EH (cell line): ENCODE measurements at places on chromosomes 16 and 17.

DNA sequence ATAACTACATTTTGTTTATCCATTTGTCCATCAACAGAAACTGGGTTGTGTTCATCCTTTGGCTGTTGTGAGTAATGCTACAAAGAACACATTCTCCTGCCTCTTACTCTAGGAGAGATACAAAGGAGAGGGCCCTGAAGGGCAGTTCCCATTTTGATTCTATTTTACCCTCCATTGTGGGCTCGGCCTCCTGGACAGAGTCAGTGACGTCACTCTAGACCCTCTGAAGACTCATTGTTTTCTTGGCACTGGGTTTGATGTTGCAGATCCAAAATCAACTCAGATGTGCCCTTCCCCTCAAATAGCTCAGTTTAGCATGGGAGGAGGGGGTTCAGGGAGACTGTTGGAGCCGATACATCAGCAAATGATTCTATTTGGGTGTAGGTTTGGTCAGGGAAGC, 280.9 kb downstream of the UTP18 start:
- no peak for DNase-seq

DNA sequence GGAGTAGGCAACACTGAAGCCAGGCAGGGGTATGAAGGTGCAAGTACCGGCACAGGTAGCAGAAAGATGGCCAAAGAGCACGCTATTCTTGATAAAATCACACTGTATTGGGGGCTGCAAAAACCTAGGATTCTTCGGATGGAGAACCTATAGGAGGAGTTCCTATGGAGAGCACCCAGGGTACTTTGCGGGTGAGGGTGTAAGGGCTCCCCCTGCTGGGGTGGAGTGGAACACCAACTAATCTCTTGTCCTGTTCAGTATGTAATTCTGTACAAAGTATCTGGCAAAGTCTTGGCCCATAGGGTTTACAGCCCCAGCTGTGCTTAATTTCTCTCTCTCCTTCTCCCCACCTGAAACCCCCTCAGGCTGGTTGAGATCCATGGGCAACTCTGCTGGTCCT, 393.1 kb upstream of the ASIC2 start:
- DNase-seq: no peak

DNA sequence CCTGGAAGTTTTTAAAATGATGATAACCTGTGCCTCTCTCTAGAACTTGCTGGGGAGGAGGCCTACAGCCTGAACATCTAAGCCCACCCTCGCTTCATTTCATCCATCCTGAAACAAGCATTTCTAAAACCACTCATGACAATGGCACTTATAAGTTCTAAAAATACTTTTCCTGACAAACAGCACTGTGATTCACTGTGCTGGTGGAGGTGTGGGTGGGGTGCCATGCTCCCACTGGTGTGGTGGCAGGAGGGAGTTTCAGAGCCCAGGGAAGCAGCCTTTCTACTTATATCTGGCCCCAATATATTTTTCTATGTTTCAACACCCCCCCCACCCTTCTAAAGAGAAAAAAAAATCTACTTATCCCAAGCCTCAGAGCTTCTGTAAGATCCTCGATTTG, 52.6 kb downstream of the RAB11FIP4 start:
- DNase-seq: peak; percentile 43

- DNase-seq: peak; percentile 44
These were observed 140.7 kb downstream of the KATNIP start for GRCh38 chr16:27690608-27691007.
